ENCODE measurements at places on chromosomes 5 and 9.
A peak's percentile ranks its signal among the peaks of the same experiment; 100 is the strongest.

DNA sequence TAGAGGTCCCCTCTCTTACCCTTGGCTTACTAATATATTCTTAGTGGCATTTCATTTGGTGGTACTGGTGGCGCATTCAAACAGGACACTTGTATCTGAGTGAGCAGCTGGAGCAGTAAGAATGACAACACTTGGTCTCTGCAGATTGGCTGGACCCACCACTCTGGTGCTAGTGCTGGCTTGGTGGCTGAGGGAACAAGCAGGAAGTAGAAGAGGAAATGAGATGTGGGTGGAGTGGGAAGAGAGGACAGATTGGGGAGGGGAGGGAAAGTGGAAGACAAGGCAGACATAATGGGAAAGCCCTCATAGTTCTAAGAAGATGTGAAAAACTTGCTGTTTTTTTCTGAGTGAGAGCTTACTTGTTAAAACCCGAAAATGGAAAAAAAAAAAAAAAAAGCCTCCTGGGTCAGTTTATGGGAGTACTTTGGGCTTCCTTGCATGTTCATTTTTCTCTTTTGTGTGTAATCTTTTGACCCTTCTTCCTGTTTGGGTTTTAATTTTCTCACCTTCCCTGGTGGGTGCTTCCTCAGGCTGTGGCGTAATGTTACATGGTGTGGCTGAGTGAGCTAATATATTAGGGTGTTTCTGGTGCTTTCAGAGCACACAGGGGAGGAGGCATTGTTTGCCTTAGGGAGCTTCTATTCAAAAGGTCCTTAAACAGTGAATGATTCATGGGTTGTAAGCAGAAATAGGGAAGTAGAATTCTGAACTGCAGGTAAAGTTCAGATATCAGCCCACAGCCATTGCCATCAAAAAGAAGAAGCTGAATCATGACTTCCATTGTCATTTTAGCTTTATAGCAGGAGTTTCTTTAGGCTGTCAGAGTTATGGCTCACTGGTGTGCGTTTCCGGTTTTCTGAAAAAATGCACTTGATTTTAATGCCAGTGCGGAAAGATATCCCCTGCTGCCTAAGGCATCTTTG is 52.3 kb downstream of the TLE4 start:
- DNase-seq, result peak; percentile 73

- no peak for DNase-seq
Measured at GRCh38 chr5:109685916-109686315, 3.8 kb upstream of the MAN2A1 start.

DNA sequence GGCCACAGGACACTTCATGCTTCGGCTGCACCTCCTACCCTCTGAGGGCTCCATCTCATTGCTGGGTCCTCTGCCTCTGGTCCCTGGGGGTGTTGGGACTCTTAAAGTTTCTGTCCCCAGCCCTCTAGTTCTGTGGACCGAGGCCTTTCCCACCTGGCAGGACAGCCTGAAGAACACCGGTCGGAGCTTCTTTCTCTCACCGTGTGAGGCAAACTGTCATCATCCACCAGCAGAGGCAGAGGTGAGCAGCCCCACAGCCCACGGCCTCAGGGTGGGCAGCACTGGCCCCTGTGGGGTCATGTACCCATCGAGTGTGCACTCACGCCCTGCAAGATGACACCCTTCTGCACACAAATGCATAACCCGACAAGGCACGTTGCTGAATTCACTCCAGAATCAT is 49.9 kb downstream of the IRX2 start:
- DNase-seq, result no peak

GRCh38 chr9:89896806-89897340 is 292.1 kb downstream of the GADD45G start:
- DNase-seq, result no peak

DNA sequence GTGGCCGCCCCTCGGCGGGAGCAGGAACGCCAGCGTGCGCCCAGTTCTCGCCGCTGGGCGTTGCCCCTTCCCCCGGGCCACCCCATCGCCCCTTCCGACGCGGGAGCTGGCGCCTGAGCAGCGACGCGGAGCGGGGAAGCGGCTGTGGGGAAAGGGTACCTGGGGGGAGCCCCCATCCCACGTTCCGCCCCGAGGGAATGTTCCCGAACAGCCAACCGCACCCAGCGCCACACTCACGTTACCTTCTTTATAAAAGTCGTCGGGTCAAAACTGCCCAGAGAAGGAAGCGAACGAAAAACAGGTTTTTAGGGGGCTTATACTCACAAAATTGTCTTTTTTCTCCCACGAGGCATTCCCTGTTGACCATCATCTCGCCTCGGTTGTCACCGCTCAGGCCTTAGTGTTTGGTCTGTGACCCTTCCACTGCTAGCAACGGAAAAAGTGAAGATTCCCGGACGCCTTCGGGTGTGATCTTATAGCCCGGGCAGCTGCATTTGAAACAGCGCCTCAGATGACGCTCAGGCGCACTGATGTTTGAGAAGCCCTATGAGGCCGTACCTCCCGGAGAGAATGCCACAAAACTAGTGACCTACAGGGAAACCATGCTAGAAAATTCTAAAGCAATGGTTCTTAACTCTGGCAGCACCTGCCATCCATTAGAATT is 475 bp upstream of the GOLM1 start:
- peak; percentile 60 for DNase-seq

Data from inflammatory macrophage treated with lipopolysaccharide for 4 hours (primary cell).